ENCODE measurements at places on chromosomes 3 and 15.
A peak's percentile ranks its signal among the peaks of the same experiment; 100 is the strongest.

DNA sequence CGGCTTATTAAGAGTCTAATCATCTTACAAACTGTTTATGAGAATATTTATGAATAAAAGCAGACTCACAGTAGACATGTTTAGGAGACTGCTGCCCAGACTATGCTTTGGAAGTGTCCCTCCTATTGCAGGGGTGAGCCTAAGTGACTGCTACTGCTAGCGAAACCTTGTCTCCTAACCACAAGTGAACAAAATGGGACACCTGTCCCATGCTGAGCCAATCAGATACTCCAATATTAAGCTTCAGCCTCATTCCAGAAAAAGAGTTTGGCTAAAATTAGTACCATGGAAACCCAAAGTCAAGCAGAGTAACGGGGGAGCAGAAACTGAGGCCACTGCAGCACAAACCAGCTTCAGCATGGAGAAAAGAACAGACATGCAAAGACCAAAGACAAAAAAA is 4.6 kb downstream of the DENND6A start:
- no peak for DNase-seq

GRCh38 chr3:54653456-54654195 is 274.2 kb downstream of the LRTM1 start:
- DNase-seq, result no peak

DNA sequence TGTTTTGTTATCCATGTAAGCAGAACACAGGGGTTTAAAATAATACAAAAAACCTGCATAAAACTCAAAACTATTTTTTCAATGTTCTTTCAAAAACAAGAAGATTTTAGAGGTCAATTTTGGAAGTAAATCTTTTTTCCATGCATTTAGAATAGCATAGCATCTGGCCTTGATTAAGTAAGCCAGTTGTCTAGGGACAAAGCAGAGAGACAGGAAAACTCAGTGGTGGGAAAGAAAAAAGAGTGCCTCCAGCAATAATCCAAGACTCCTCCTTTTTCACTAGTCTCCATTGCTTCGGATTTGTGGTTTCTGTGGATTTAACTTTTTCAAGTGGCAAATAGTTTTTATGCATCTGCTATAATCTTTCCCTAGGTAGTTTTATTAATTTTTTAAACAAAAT is 88.9 kb downstream of the SUCNR1 start:
- DNase-seq, result no peak

- DNase-seq, result no peak
Measured at GRCh38 chr3:21783839-21784238, 32.8 kb upstream of the ZNF385D start.

DNA sequence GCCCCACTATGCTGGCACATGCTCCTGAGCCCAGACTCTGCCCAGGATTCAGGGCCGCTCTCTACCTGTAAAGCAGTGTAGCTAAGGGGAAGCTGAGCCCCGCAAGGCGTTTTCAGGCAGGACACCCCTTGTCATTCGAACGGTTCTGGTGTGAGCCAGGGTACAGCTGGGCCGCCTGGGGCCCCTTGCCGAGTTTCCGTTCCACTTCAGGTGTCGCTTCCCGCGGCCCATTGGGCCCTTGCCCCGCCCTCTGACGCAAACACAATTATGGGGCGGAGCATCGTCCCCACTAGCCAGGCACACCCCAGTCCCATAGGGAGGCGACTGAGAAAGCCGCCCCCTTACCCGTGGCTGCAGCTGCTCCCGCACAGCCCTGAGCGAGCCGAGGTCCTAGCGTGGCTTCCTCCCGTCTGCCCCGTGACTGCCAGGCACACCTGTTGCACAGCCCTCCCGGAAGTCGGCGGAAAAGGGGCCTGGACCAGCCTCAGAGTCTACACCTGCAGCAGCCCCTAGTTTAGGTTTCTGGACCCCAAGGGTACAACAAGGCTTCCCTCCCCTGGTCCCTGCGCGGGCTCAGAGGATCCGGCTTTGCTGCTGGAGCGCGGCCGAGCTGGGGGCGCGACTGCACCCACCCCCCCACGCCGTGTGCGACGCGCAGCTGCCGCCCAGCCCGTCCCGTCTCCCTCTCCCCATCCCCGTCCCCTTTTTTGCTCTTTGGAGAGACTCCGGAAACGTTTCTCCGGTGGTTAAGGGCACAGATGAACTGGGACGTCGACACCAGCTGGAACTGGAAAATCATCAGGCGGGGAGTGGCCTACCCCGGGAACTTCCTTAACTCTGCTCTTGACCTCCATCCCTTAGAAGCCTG is at the start of gene PLSCR2:
Gene PLSCR2, minus strand, starts transcription at position 412 of the 868 bp plus-strand sequence. CDS start 9,657 bp downstream, outside the sequence.
- DNase-seq, result peak; percentile 47

GRCh38 chr3:96991800-96992365 is 177.5 kb downstream of the EPHA6 start:
- no peak for DNase-seq

GRCh38 chr3:21913791-21914190 is 162.8 kb upstream of the ZNF385D start:
- peak; percentile 68 for DNase-seq

DNA sequence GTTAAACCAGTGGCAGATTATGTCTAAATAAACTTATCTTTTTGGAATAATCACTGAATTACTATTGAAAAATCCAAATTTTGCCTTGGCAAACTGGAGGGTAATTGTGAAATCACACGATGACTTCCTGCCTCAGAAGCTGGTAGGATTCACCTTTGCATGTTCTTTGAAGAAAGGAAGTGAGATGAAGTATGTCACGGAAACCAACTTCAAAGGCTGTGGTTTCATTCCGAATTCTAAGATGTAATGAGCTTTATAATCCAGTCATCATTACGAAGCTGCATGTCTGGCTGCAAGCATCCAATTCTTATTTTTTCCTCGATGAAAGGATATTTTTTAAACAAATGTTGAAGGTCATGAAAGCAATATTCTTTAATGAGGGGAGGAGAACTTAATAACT is 15.0 kb upstream of the ZBED2 start:
- DNase-seq, result no peak

All from choroid plexus epithelial cell (primary cell).